NCI-H1105 (cell line): ENCODE measurements at places on chromosomes 12 and 14.

DNA sequence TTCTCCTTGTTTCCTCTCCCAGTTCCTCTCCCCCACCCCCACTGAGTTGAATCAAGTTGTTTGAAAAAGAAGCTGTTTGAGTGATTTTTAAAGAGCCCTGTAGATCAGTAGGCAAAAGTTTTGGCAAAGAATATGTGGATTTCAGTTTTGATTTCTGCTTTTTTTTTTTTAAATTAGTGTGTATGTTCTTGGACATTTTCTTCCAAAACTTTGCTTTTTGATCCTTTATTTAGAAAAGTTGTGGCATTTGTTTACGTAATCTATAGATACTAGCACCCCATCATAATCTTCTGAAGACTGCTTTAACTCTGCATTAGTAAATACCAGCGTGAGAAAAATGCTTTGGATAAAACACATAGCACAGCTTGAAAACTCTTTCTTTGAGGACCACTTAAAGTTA, 190.3 kb upstream of the SEL1L start:
- DNase-seq = no peak

GRCh38 chr12:80165746-80166145, 66.4 kb downstream of the OTOGL start:
- no peak for DNase-seq

- DNase-seq = no peak
These were observed 6.9 kb downstream of the RTRAF start for GRCh38 chr14:51996148-51996746.

DNA sequence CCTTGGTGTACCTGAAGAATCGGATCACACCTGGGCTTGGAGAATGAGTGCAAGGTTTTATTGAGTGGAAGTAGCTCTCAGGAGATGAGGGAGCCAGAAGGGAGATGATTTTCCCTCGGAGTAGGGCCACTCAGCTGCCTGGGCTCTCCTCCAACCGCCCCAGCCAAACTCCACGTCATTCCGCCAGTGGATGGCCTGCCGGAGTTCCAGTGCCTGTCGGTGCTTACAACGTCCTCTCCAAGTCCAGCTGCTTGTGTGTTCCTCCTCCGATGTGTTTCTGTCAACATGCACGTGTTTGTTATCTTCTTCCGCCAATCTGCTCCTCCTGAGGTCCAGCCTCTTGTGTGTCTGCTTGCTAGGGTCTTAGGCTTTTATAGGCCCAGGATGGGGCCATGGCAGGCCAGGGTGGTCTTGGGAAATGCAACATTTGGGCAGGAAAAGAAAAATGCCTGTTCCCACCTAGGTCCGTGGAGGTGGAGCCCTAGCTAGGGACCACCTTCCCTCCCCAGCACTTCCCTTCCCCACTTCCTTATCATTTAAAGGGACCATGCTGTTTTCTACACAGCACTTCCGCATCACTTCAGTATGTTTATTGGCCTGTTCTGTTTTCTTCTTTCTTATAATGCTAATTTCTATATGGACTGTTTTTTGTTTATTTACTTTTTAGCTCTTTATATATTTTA, 343.2 kb downstream of the PDZRN4 start:
- DNase-seq = no peak

DNA sequence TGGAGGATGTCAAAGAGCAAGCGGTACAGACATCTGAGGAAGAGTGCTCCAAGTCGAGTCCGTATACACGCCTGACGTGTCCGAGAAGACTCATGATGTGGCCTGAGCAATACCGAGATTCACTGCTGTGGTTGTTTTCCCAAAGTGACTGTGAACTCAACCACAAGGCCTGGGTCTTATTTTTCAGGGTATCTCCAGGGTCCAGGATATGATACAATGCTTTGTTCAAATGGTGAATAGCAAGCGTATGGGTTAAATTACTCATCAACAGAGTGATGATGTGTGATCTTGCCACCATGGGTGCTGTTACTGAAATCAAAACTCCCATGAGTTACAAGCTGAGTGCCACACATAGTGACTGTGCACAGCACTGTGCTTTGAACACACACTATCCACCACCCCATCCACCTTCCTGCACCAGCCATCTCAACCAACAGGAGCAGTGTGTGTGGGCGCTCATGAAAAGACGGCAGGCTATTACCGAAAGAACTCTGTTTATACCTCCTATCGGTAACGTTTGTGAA, 109.6 kb downstream of the BCAT1 start:
- no peak for DNase-seq

- DNase-seq = no peak
These were observed 77.1 kb downstream of the B4GALNT3 start for GRCh38 chr12:536751-537245.

GRCh38 chr14:44135972-44136371, 371.1 kb downstream of the FSCB start:
- no peak for DNase-seq

DNA sequence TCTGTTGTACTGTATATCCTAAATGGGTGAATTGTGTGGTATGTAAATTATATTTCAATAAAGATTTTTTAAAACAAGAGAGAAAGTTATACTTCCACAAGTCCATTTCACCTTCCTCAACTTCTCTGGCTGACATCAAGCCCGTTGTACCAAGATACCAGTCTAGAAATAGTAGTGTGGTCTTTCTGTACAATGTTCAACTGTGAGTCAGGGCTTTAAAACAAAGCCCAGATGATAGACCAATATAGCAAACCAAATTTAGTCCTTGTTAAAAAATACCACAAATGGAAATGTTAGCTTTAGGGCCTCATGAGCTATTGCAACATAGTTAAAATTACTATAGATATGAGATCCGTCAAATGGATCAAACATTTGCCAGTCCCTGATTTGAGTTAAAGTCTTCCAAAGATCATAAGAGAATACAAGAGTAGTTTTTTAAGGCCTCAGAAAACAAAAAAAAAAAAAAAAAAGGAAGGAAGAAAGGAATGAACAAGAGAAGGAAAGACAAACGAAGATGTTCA, 49.0 kb upstream of the EGLN3 start:
- no peak for DNase-seq

DNA sequence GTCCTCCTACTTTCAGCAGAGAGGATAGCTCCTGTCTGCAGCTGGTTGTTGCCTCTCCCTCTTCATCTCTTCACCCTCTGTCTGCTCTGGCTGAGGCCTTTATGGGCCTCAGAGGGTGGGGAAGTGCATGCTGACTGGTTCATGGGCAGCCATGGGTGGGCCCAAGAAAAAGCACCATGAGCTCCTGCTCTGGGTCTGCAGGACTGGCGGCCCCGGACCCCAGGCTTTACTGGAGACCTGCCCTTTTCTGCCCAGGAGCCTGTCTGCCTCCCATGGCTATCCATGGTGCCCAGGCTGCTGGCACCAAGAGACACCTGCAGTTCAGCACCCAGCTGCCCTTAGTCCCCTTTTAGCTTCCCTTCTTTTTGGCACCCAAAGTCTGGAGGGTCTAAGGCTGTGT, 137.1 kb downstream of the PTPRR start:
- DNase-seq = no peak

GRCh38 chr12:67855103-67855502, 134.1 kb upstream of the IFNG-AS1 start:
- DNase-seq = no peak

DNA sequence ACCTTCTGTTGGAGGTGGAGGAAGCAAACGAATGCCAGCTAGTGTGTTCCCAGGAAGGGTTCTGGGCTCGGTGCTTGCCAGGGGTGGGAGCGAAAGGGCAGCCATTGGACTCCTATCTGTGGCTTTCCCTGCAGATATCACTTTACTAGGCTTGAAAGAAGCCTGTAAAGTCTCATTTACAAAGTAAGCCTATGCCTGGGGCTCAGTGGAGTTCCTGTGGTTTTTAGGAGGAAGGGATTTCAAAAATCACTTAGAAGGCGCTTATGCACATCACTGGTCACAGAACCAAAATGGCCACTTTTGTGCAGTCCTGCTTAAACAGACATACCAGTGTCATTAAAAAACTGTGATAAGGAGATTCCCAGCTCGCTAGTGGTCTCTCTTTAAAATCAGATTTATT, 22.7 kb downstream of the CLMN start:
- no peak for DNase-seq

- DNase-seq = no peak
These were observed 50.8 kb downstream of the NTN4 start for GRCh38 chr12:95739561-95740313.

GRCh38 chr12:116361414-116362223, 84.1 kb upstream of the MED13L start:
- DNase-seq = peak; percentile 73

- DNase-seq = no peak
These were observed 120.3 kb upstream of the SOX5 start for GRCh38 chr12:24069532-24070395.

DNA sequence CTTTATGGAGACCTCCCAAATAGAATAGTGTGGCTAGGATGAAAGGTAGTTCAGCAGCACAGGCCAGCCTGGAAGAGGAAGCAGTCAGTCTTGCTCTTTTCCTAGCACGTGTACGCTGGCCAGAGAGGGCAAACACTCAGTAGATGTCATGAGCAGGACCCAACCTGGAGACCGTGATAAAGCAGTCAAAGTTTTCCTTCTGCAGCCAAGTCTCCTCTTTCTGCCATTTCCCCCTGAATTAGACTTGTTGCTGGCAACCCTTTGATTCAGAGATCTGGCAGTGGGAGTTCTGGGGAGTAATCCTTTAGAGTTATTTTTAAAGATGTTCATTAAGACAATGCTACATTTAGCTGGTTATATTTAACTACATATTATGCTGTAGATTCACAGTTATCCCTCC, 183.7 kb downstream of the EXOC5 start:
- DNase-seq = no peak

DNA sequence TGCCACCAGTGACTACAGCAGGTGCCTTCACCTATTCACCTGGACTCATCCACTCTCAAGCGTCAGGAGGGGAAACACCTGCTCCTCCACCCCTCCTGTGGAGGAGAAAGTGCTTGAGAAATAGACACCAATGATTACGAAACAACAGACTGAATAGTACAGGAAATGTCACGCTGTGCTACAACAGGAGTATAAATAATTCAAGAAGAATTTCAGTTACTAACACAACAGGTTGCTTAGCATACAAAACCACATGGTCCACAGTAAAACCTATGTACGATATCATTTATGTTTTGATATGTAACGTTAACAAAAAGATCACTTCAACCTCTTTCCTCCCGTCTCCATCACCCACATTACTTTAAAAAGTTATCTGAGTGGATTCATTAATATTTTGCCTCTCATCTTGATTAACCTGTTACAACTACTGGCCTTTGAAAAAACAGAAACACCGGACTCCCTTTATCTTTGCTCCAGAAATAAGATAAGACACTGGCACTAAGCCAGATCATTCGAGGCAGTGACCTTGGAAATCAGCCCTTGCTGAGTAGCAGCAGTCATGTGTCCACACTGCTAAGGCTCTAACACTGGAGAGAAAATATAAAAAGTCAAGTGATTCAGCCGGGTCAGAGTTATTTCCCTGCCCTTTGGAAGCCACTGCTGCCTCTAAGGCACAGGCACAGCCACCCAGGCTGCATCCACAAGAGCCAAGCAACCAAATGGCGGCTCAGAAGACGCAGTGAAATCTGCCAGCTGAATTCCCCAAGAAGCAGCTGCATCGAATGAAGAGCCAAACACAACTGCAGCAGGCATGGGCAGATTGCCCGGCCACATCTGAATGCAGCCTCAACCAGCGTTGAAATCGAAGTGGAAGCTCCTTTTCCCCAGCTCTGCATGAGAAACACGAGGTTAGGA, 40.9 kb downstream of the NT5DC3 start:
- DNase-seq = peak; percentile 81

GRCh38 chr14:44756554-44756953, 205.2 kb downstream of the KLHL28 start:
- DNase-seq = no peak
